Panc1 (cell line): ENCODE measurements at places on chromosomes 2 and 18.

GRCh38 chr18:6414723-6415417 is at the start of gene L3MBTL4:
Gene L3MBTL4, minus strand, starts transcription at chr18:6414911. Its CDS starts 103,286 bp downstream, at chr18:6311625.
- no peak for DNase-seq

DNA sequence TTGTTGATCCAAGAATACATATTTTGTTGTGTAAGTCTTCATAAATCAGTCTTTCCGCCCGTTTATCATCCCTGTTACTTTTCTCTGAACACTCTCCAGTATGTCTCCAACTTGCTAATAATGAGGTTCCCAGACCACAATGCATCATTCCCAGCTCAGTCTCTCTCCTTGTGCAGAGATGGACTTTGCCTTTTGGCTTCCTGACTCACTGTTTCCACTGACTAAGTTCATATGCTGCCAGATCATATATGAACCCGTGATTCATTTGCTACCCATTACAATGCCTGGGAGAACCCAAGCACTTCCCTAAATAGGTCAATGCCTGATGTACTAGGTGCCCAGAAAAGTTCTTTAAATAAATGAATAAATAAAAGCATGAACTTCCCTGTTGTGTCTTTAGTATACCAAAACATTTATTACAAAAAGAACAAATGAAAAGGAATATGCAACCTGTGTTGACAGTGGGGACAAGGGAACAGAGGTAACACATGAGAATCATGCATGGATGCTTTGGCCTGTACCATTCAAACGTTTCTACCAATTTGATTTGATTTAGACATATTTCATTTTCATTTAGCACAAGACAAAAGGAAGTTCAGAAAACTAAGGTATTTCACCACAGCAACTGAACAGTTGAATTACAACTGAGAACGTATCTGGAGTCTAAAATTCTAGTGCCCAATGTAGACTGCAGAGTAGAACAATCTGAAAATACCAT is 215.4 kb upstream of the HNRNPA3 start:
- DNase-seq, result peak; percentile 75

DNA sequence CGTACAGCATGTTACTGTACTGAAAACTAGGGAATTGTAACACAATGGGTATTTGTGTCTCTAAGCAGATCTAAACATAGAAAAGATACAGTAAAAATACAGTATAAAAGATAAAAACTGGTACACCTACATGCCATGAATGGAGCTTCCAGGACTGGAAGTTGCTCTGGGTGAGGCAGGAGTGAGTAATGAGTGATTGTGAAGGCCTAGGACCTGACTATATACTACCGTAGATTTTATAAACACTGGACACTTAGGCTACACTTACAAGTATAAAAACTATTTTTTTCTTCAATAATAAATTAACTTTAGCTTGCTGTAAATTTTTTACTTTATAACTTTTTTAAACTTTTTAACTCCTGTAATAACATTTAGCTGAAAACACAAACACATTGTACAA is 324.4 kb upstream of the TNP1 start:
- no peak for DNase-seq

- no peak for DNase-seq
Measured at GRCh38 chr2:228545748-228546145, 364.3 kb upstream of the SPHKAP start.

- DNase-seq, result no peak
Measured at GRCh38 chr2:12073217-12073852, 326.9 kb downstream of the LPIN1 start.

DNA sequence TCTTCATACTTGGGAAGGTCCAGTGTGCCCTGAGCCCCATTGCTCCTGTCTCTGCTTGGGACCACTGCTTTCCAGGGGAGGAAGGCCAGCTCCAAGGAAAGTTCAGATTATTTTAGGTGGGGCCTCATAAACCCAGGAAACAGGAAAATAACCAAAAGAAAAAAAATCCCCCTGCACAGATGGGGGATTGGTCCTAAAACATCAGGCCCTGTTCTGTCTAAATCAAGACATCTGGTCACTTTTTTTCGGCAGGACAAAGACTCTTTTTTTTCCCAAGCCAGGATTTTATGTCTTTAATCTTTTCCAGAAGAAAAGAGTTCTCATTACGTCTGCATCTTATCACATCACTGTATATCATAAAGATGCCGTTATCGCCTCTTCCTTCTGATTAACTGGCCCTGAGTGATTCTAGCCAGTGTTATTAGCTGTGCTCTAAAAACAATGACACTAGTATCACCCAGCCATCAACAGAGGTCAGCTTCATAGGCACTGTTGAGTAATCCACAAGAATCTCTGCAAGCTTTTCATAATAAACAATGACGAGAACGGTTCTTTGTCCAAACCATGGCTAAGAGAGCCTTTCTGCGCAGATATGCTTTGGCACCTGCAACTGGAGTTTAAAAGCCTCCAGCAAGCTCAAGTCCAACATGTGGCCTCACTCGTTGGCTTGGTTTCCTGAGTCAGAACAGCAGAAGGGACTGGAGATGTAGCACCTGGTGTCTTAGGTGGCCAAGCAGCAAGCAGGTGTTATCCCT is 138.2 kb downstream of the VAPA start:
- no peak for DNase-seq

GRCh38 chr2:118614841-118615271 is 232.6 kb downstream of the EN1 start:
- DNase-seq, result no peak

DNA sequence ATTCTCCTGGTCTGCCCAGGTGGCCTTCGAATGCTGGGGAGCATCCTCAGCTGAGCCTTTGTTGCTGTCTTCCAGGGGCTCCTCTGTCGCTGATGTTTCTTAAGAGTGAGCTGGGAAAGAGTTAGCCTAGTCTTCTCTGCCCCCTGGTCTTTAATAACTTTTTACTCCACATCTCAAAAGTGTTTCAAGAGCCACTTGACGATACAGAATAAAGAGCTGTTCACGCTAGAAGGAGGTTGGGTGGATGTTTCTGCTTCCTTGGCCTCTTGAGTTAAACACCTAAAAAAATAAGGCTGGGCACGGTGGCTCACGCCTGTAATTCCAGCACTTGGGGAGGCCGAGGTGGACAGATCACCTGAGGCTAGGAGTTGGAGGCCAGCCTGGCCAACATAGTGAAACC is 2.8 kb upstream of the BUB1 start:
- no peak for DNase-seq

DNA sequence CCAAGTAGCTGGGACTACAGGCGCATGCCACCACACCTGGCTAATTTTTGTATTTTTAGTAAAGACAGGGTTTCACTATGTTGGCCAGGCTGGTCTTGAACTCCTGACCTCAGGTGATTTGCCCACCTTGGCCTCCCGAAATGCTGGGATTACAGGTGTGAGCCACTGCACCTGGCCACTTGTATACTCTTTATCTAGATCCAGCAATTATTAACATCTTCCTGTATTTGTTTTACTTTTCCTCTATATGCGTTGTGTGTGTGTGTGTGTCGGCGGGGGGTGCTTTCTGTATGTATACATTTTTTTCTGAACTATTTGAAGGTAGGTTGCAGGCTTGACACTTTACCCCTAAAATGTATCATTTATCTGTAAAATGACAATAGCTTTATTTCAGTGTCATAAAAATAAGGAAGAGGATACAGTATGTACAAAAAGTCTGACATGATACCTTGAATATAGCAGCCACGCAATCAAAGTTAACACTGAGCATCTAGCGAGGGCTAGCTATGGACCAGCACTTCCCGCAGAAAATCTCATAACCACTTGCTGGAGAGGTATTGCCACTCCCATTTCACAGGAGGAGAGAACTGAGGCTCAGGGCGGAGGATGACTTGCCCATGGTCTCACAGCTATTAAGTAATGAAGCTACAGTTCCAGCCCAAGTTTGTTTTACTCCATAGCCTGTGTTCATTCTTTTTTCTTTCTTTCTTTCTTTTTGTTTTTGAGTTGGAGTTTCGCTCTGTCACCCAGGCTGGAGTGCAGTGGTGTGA is 251.3 kb downstream of the MYCN start:
- no peak for DNase-seq

DNA sequence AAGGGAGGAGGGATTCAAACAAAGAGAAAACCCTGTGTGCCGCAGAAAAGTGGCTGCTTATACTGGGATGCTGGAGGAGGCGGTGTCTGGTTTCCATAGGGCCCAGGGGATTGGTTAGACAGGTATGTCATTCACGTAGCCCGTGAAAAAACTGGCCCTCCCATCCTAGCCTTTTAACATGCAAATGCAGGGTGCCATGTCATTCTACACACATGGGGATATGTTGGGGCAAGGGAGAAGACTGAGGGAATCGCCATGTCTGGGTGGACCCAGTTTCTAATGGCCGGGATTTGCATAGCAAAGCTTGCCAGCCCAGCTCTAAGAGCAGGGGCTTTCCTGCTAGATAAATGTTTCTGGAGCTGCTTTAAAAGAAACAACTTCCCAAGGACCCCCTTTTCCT is 8.2 kb upstream of the RNU2-63P start:
- DNase-seq, result no peak

GRCh38 chr2:132651115-132652045 is 18.6 kb downstream of the LYPD1 start:
- peak; percentile 18 for DNase-seq

GRCh38 chr18:11251229-11251890 is 102.0 kb upstream of the PIEZO2 start:
- DNase-seq, result no peak

- DNase-seq, result no peak
Measured at GRCh38 chr2:138794724-138795123, 14.5 kb upstream of the NXPH2 start.

DNA sequence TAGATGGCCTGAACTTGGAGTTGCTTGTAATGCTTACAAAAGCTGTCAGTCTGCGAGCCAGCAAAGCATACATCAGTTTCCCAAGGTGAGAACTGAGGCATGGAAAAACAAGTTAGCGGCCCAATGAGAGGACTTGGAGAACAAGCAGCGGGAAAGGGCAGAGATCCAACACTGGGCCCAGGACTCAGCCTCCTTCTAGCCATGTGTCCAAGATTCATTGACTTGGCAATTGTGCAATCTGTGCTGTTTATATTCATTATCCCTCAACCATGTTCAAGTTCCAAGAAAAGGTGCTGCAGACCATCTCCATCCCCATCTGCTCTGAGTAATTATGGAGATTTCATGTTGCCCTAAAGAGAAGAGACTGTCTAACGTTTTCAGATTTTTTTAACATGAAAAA is 187.4 kb downstream of the ALK start:
- no peak for DNase-seq

- no peak for DNase-seq
Measured at GRCh38 chr2:25822190-25823117, 55.8 kb downstream of the ASXL2 start.

- no peak for DNase-seq
Measured at GRCh38 chr2:157784169-157784822, 91.8 kb downstream of the ACVR1 start.

GRCh38 chr2:74566754-74567085 is 12.2 kb downstream of the DOK1 start:
- no peak for DNase-seq

GRCh38 chr18:32122039-32122438 is 30.4 kb downstream of the RNF138 start:
- no peak for DNase-seq

DNA sequence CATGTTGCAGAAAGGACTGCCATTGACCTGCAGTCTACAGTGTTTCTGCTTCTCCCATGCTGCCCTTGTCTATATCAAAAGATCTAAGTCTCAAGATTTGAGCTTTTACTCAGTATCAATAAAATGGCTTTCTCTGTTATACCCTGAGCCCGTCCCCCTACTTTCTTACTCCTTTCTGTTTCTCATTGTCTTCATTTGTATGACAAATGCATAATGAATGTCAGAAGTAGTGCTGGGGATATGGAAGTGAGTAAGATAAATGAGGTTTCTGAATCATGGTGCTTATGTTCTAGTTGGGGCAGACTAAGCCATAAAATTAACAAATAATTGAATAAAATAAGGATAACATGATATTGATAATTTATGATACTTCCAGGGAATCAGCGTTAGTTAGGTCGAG is 128.6 kb downstream of the PARD3B start:
- DNase-seq, result no peak

GRCh38 chr18:62715759-62716615 is 646 bp downstream of the PHLPP1 start:
- DNase-seq, result no peak

GRCh38 chr2:151808258-151809072 is 19.8 kb downstream of the ARL5A start:
- no peak for DNase-seq

DNA sequence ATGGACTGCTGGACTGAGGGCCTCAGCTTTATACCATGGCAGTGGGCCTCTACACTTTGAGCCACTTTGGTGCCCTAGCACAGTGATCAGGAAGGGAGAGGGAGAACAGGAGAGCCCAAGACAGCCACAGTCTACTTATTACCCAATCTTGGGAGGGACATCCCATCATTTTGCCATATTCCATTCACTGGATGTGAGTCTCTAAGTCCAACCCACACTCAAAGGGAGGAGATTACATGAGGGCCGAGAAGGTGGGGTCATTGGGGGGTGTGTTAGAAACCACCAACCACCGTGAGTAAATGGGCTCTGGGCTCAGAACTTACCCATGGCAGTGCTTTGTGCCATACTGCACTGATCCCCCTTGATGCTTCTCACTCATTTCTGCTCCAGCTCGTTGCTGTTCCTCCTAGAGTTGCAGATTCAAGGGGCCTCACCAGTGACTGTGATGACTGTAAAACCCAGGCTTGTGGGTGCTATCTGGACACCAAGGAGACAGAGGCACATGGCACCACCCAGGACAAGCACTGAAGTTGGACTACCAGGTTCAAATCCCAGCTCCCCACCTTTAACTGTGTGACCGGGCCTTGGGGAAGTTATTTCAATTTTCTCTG is 97.6 kb upstream of the RAB6C start:
- no peak for DNase-seq

DNA sequence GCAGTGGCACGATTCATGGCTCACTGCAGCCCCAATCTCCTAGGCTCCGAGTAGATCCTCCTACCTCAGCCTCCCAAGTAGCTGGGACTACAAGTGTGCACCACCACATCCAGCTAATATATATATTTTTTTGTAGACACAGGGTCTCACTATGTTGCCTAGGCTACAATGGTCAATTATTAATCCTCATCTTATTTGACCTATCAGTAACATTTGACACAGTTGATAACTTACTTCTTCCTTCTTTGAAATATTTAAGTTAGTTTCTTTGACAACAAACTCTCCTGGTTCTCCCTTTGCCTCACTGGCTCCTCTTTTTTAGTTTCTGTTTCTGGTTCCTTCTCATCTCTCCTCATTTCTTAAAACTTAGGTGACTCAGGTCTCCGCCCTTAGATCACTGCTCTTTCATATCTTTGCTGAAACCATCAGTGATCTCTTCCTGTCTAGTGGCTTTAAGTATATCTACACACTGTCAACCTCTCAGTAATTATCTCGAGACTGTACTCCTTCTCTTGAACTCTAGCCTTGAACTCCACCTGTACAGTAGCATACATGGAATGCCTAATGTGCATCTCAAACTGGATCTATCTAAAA is 11.5 kb downstream of the PGAP1 start:
- DNase-seq, result no peak

- no peak for DNase-seq
Measured at GRCh38 chr2:177164131-177164530, 48.5 kb upstream of the HNRNPA3 start.

- DNase-seq, result no peak
Measured at GRCh38 chr2:166960702-166961270, 72.5 kb downstream of the XIRP2 start.
